ENCODE measurements at places on chromosomes 1 and 21.

- DNase-seq, result no peak
Observed at GRCh38 chr1:100354971-100355394, 2.7 kb downstream of the CDC14A start.

DNA sequence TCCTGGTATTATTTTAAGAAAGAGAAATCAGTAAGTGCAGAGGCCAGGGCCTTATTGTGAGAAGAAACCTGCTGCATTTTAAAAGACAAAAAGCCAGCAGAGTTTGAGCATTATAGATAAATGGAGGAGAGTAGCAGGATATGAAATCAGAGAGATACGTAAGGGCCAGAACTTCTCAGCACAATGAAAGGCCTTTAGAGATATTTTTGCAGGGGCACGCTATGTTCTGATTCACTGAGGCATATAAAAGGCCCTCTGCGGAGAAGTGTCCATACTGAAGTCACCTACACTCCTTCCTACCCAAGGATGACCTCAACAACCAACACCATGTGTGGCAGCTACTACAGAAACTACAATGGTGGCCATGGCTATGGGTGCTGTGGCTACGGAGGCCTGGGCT is at the start of gene KRTAP6-3:
TSS of gene KRTAP6-3 (plus strand) at position 301 of the 400 bp plus-strand sequence. CDS start at position 307, 6 bp downstream.
- DNase-seq, result no peak

DNA sequence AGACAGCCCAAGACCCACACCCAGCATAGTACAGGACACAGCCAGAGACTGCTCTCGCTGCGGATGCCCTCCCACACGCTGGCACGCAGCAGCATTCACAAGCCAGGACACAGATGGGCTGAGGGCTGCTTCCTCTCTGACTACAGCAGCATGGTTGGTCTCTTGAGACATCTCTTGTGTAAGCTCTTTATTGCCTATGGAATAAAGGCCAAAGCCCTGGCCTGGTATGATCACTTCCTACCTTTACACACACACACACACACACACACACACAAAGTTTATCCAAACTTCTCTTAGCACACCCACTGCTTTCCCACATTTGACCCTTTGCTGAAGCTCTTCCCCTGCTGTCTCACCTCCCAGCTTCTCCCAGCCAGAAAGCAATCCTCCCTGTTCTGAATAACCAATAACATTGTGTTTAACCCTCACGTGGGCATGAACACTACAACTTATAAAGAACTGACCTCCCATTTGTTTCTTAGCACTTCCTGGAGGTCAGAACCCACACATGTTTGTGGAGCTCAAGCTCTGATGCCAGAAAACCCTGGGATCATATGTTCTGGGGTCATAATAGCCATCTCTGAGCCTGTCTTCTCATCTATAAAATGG is 1.2 kb upstream of the LUZP1 start:
- no peak for DNase-seq

DNA sequence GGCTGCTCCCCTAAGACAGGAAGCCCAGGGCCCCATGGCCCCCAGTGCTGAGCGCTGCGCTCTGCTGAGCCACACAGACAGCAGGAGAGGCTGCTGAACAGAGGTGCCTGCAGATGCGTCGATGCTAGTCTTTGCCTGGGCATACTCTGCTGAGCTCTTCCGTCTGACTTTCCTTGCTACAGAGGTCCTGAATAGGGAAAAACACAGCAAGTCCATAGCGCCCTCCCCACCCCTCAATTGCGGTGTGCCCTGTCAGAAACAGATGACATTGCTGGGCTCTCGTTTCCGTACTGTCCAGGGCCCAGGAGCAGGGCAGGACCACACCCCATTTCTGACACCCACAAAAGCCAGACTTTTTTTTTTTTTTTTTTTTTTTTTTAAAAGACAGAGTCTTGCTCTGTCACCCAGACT is 252.5 kb downstream of the SDCCAG8 start:
- peak; percentile 9 for DNase-seq

Data from stimulated activated CD8-positive, alpha-beta memory T cell treated with anti-CD3 and anti-CD28 coated beads, Interleukin-7, amount 100 ng/mL, for 48 hours (primary cell).